ENCODE measurements at places on chromosomes 1 and 21.

GRCh38 chr1:20409012-20409411 lies 77.0 kb downstream of the CAMK2N1 start:
- no peak for DNase-seq

- no peak for DNase-seq
These were observed 4.3 kb upstream of the TEDDM1 start for GRCh38 chr1:182404781-182405180.

DNA sequence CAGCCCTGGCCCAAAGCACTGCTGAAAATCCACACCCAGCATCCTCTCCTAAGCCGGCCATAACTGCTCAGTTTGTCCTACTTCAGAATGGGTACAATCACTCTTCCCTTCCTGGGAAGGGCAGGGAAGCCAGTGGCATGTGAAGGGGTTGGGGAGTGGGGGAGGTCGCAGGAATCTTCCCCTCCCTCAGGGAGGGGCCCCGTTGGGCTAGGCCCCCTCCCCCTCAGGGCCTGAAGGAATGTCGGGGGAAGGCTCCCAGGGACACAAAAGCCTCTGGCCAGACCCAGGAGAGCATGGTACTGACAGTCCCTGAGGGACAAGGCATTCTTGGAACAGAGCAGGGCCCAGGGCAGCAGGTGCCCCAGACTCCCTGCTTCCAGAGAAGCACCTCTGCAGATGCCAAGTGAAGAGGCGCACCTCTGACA lies 1.2 kb downstream of the ELOVL1 start:
- no peak for DNase-seq

GRCh38 chr1:116923421-116923820 lies 13.7 kb downstream of the PTGFRN start:
- no peak for DNase-seq

- no peak for DNase-seq
These were observed 5.9 kb downstream of the FCGR2A start for GRCh38 chr1:161511018-161511755.

All from epithelial cell of proximal tubule (primary cell).